ENCODE measurements at places on chromosomes 13 and 19. TPM values are rescaled to one million over a fixed set of nuclear protein-coding genes. Genes with fewer than 3 reads are reported as not detected.

DCT gene
- total RNA-seq = under 0.01 TPM

CYP4F11 gene
- 0.27 TPM for total RNA-seq

PEAK3 gene
- total RNA-seq = under 0.01 TPM

ZNF254 gene
- total RNA-seq = 12.1 TPM

DAND5 gene
- under 0.01 TPM for total RNA-seq

VSTM1 gene
- total RNA-seq = 2.2 TPM

GRK1 gene
- under 0.01 TPM for total RNA-seq

RNF225 gene
- 0.81 TPM for total RNA-seq

SRRM5 gene
- total RNA-seq = under 0.01 TPM

PEG3 gene
- 1.1 TPM for total RNA-seq

Measured in hematopoietic multipotent progenitor cell (in vitro differentiated cells).